ENCODE measurements at places on chromosomes 2 and 18.

GRCh38 chr18:79217979-79218604, 148.9 kb downstream of the ATP9B start:
- no peak for DNase-seq

- no peak for DNase-seq
Measured at GRCh38 chr2:118274841-118275510, 186.7 kb downstream of the INSIG2 start.

DNA sequence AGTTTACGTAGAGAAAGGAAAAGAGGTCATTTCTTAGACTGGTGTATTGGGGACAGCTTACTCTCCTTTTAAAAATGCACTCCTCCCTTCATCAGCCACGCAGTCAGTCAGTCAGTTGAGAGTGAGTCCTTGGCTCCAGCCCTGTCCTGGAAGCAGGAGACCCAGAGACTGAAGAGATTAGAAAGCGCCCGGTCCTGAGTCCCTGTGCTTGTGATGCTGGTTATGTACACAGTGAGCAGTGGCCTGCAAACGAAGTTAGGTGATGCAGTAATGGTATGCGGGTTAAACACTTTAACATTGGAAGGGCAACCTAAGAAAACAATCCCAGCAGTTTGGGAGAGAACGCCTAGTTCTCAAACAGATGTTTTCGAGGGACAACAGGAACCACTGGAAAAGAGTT, 6.3 kb upstream of the ASB1 start:
- DNase-seq: no peak

DNA sequence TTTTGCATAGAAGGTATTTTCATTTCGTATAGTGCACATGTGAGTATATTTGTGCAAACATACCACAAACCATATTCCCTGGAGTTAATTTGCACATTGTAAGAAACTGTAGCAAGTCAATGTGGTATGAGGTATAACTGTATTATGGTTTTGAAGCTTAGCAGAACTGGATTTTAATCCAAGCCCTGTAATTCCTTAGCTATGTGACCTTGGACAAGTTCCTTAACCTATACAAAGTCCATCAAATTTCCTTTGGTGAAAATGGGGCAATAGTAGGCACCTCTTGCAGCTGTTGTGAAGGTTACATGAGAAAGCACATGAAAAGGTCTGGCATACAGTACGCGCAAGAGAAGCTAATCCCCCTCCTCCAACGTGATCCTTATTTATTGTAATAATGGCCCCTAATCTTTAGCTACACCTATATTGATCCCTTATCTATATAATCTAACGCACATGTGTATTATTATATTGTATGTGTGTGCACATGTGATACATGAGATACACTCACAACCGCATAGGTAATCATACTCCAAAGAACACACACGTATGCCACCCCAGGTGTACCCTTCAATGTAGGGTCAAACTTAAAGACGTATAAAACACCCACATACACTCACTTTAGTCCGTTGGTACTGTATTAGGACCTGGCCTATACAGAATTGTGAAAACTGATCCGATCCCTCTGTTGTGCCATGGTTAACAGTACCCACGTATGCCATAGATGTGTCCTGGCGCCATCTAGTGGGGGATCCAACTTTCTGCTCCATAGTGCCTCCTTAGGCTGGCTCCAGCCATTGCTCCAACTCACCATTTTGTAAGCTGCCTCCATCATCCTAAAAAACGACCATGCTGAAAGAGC, 402.9 kb upstream of the SLC14A2 start:
- peak; percentile 68 for DNase-seq

GRCh38 chr2:219172231-219173154, 2.7 kb upstream of the SLC23A3 start:
- no peak for DNase-seq

DNA sequence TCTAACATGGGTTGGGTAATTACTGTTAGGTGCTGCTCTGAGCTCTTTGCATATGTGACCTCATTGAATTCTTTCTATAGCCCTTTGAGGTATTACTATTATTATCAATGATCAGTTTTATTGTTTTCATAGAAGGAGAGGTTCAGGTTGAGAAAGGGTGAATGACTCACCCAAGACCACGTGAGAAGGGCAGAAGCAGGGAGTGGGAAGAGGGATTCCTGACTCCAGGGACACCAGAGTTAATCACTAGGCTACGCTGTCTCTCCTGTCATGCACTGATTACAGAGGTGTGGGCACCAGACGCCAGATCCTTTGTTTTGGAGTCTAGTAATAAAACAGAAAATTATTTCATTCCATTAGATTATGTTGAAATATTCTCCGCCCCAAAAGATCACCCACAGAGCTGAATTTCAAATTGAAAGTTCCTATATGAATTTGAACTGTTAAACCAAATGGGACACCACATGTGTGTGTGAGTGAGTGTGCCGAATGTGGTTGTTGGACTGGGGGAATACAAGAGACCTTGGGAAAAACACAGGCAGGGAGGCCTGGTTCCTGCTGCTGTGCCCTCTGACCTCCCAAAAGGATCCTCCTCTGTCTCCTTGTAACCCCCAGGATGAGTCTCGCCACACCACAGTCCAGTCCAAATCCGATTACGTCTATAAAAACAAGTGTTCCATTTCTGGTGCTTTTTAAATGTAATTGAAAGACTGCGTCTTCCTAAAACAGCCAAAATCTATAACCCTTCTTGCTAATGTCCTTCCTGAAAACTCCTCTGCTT, 215.4 kb downstream of the ZNF521 start:
- DNase-seq: no peak

Data from stimulated activated CD4-positive, alpha-beta T cell treated with anti-CD3 and anti-CD28 coated beads, Interleukin-12 subunit alpha, Interleukin-12 subunit beta, amount 100 ng/mL, for 48 hours (primary cell).